ENCODE measurements at places on chromosomes 6 and 20.
A peak's percentile ranks its signal among the peaks of the same experiment; 100 is the strongest.

DNA sequence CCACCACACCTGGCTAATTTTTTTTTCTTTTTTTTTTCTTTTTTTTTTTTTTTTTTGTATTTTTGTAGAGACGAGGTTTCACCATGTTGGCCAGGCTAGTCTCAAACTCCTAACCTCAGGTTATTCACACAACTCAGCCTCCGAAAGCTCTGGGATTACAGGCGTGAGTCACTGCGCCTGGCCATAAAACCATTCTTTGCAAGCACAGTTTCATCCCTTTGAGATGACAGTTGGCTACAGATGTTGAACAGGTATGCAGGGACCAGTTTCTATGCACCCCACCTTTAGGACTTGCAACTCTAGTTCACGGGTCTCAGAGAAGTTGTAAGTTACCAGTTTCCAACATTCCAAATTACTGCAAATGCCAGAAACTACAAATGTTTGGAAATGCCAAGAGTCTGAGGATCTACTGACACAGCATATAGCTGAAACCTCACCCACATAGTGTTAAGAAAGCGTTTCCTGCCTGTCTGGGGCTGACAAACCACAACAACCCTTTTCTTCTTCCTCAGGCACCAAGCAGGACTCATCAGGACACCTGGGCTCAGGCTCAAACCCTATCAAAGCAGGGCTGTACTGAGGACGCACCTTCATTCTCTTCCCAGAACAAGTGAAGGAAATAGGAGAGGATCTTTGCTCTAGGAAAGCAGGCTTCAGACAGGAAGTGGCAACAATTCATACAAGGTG, 22.9 kb downstream of the ARHGAP18 start:
- DNase-seq = peak; percentile 85

GRCh38 chr20:19806806-19807190, 48.7 kb downstream of the RIN2 start:
- DNase-seq = no peak

- no peak for DNase-seq
These were observed 23.6 kb upstream of the ECHDC1 start for GRCh38 chr6:127367023-127367375.

GRCh38 chr20:23200914-23201313, 114.8 kb upstream of the CD93 start:
- no peak for DNase-seq

DNA sequence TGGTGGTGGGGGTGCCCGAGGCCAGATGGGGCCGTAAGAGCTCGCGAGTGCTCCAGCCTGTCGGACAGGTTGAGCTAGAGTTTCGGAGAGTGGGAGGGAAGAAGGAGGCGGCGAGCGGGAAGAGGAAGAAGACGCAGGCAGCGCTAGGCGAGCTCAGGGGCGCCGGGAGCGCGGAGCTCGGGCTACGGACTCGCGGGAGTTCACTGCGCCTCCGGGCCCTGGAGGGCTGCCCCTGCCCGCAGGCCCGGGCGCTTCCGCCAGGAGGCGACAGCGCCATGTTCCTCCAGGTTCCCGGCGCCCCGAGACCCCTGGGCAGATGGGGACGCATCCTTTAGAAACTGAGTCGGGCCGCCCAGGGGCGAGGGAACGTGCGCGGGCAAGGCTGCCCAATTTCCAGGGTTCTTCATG, 984 bp downstream of the TFAP2C start:
- peak; percentile 76 for DNase-seq

All from suppressor macrophage treated with lipopolysaccharide for 1 hour (primary cell).